Osteocyte (in vitro differentiated cells): ENCODE measurements at places on chromosomes 7 and 10. TPM values are rescaled to one million over a fixed set of nuclear protein-coding genes. Genes with fewer than 3 reads are reported as not detected.
A peak's percentile ranks its signal among the peaks of the same experiment; 100 is the strongest.

FLNC gene
- total RNA-seq, result 26.9 and 28.6 TPM in 2 replicates

OPN4 gene
- not detected in 2 replicates for total RNA-seq

DNA sequence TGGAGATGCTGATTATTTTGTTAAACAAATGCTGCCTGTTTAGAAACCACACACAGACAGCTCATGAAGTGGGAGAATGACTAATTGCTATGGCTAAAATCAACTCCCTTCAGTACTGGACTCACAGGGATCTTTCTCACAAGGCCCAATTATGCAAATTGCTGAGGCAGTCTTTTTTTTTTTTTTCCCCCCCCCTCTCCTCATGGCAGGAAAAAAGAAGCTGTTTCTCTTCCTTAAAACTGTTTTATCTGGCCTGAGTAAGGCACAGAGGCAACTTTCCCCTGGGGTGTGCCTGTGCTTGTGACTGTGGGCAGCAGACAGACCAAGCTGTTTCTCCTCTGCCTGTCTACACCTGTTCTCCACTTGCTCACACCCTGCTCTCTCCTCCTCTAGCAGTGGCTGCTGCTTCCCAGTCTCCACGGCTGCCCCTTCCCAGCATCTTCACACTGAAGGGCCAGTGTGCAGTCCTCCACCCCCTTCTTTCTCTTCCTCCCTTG, 65.4 kb upstream of the STEAP1B start:
- DNase-seq, result peak; percentile 21

- DNase-seq, result no peak
Observed at GRCh38 chr10:14016011-14016536, 314.6 kb downstream of the FRMD4A start.
